Tibial nerve (tissue), 4 donors: ENCODE measurements at places on chromosomes 4 and X.

DNA sequence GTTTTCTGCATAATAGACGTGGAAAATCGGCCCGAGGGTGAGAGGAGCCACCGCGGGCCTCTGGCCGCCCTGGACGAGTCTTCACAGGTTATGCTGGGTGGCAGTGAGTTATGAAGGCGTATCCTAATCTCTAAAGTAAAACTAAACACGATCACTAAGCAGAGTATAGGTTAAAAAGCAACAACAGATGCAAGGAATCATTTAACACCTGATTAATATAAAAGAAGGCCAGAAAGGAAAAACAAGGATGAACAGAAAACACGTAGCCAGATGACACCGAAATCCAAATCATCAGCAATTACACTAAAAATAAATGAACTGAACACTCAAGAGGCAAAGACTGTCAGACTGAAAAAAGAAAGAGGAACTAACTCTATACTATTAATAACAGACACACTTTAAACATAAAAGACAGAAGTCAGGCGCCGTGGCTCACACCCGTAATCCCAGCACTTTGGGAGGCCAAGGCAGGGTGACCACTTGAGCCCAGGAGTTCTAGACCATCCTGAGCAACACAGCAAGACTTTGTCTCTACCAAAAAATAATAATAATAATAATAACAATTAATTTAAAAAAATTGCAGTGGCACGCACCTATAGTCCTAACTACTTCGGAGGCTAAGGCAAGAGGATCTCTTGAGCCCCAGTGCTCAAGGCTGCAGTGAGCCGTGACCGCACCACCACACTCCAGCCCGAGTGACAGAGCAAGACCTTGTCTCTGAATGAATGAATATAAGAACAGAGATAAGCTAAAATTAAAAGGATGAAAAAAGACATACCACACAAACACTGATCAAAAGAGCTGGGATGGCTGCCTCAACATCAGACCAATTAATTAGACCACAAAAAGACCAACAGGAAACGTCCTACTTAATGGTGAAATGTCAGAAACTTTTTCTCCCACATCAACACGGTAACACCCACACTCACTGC, 30.0 kb downstream of the CTBP1 start:
- no peak for DNase-seq

DNA sequence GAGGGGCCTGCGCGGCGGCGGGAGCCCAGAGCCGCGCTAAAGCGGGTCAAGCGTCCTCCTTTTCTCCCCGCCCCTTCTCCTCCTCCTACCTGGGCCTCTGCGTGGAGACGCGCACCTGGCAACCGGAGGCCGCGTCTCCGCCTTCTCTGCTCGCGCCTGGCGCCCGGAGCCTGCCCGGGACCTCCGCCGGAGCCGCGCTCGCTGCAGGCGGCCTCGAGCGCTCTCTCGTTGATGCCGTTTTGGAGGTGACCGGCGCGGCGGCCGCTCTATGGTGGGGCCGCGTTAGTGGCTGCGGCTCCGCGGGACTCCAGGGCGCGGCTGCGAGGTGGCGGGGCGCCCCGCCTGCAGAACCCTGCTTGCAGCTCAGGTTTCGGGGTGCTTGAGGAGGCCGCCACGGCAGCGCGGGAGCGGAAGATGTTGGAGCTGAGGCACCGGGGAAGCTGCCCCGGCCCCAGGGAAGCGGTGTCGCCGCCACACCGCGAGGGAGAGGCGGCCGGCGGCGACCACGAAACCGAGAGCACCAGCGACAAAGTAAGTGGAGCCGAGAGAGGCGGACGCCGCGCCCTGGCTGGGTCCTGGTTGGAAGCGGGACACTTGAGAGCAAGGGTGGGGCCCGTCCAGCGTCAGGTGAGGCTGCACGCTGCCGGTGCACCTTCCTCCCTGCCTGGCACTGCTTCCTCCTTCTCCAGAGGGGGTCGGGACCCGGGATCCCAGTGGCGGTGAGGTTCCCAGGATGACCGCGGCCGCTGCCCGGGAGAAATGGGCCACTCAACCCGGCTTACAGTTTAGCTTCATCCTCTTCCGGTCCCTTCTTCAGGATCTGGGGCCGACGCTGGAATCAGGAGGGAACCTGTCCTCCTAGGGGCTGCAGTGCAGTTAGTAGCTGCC, at the start of gene CDS1:
CDS1 (plus strand) TSS at position 140 of the 888 bp plus-strand sequence; CDS start at position 415, 275 bp downstream.
- no peak for DNase-seq

DNA sequence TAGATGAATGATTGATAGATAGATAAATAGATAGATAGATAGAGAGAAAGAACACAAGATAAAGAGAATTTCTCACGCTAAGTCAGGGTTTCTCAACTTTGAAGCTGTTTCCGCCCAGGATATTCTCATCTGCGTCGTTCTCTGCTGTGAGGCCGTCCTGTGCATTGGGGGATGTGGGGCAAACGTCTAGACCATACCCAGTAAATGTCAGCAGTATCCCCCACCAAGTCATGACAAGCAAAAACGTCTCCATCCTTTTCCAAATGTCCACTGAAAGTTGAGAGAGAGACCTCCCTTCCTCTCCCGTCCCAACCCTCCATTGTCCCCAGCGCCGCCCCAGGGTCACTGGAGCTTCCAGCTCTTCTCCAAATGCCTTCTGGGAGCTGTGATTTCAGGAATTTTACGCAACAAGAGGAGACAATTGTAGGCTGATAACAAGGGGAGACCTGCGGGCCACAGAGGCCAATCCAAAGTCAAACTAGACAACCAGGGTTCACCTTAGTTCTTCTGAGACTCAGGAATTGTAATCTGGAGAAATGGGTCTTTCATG, 8.9 kb upstream of the CRLF2 start:
- no peak for DNase-seq

- DNase-seq, result no peak
Measured at GRCh38 chrX:72305286-72306084, at the start of gene CITED1. Gene CITED1, minus strand, starts transcription at chrX:72305914. Its CDS starts 3,045 bp downstream, at chrX:72302869.

DNA sequence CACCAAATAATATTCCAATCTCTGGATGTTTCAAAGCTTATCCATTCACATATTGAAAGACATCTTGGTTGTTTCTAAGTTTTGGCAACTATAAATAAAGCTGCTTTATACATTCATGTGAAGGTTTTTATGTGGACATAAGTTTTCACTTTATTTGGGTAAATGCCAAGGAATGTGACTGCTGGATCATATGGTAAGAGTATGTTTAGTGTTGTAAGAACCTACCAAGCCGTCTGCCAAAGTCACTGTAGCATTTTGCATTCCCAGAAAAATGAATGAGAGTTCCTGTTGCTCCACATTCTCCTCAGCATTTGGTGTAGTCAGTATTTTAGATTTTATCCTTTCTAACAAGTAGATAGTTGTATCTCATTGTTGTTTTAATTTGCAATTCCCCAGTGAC, 1047.7 kb downstream of the C4orf33 start:
- DNase-seq, result no peak
